ENCODE measurements at places on chromosomes 5 and 9.

GRCh38 chr9:83012168-83012921 lies 50.6 kb downstream of the RASEF start:
- no peak for DNase-seq

GRCh38 chr9:37732952-37733351 lies 20.7 kb upstream of the TRMT10B start:
- no peak for DNase-seq

GRCh38 chr5:16446993-16447392 lies 18.6 kb downstream of the ZNF622 start:
- peak; percentile 67 for DNase-seq

DNA sequence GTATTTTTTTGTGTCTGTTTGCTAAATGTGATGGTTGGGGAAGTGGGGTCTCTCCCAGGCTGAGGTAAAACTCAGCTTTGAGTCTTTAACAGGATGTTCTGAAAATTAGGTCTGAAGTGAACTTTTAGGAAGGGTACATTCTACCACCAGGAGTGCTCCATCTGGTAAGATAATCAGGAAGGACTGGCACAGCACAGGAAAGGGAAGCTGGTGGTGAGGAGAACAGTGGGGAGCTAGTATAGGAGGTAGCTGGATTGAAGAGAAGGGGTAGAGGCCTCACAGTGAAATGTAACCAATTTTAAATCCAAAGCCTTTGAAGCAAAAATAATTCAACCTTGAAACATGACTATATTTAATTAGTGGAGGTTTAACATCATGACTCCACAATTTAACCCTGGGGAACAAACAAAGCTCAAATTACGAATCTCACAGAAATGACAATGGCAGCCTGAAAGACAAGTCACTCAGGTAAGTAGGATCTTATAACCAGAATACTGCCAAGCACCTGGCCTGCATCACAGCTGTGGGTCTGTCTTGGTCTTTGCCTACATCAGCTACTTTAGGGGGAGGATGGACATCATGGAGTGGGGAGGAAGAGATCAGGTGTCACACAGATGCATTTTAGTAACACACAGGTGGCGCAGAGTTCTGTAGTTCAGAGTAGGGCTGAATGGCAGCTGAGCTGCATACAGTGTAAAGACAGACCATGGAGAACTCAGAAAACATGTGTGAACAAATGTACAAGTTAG lies 445.3 kb downstream of the DMRT2 start:
- DNase-seq = no peak

DNA sequence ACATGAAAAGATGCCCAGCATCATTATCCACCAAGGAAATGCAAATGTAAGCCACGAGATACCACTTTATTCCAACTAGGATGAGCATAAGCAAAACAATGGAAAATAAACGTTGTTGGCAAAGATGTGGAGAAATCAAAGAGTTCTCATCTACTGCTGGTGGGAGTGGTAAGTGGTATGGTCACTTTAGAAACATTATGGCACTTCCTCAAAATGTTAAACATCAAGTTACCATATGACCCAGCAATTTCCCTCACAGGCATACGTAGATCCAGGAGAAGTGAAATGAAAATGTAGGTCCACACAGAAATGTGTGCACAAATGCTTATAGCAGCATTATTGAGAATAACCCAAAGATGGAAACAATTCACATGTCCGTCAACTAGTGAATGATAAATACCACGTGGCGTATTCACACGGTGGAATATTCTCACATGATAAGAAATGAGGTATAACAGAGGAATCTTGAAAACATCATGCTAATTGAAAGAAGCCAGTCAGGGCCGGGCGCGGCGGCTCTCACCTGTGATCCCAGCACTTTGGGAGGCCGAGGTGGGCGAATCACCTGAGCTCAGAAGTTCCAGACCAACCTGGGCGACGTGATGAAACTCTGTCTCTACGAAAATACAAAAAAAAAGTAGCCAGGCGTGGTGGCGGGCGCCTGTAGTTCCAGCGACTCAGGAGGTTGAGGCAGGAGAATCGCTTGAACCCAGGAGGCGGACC lies 16.4 kb upstream of the FLT4 start:
- DNase-seq = no peak

DNA sequence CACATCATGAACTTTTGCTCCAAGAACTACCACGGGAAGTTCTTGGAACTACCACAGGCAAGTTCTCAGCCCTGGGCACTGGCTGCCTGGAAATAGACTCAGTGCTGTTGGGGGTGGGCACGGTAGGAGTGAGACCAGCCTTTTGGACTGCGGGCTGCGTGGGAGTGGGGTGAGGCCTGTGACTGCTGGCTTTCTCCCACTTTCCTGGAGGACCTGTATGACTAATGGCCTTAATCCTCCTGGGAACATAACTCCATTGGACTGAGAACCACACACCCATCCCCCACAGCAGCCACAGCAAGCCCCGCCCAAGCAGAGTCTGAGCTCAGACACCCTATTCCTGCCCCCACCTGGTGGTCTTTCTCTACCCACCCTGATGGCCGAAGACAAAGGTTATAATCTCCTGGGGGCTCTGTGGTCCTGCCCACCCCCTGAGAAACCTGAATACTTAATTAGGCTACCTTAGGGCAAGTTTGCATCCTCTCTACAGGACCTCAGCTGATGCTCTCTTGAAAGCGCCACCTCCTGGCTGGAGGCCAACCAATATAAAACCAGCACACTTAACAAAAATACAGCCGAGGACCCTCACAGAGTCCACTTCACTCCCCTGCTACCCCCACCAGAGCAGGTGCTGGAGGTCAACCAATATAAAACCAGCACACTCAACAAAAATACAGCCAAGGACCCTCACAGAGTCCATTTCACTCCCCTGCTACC lies 112.6 kb downstream of the CACNA1B start:
- no peak for DNase-seq

DNA sequence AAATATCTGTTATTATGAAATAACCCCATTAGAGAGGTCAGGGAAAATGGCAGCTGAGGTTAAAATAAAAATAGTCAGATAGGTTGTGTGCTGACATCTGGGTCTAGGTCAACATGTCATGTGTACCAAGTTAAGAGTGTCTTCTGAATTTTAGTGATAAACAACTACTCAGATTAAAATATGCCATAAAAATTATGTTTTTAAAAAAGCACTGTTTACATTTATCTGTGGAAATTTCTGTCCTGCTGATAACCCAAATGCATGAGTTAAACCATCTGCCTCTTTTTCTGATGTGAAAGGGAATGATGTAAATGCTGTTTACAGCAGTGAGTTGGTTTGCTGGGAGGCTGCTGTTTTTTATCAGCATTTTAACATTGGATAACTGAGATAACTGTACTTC lies 361.2 kb upstream of the TARS1 start:
- no peak for DNase-seq

DNA sequence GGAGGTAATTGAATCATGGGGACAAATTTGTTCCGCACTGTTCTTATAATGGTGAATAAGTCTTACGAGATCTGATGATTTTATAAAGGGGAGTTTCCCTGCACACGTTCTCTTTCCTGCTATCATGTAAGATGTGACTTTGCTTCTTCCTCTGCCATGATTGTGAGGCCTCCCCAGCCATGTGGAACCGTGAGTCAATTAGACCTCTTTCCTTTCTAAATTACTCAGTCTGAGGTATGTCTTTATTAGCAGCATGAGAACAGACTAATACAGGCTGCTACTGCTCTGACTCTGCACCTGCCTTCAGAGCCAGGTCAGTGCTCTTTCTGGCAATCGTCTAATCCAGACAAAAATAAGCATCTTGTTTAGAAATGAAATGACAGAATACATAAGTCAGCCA lies 479.2 kb upstream of the TUSC1 start:
- no peak for DNase-seq

DNA sequence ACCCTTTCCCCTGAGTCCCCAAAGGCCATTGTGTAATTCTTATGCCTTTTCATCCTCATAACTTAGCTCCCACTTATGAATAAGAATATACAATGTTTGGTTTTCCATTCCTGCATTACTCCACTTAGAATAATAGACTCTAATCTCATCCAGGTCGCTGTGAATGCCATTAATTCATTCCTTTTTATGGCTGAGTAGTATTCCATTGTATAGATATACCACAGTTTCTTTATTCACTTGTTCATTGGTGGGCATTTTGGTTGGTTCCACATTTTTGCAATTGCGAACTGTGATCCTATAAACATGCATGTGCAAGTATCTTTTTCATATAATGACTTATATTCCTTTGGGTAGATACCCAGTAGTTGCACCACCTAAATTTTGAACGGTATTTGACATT lies 101.5 kb downstream of the SEMA5A start:
- no peak for DNase-seq

All from K562 (cell line).